Activated CD8-positive, alpha-beta memory T cell treated with anti-CD3 and anti-CD28 coated beads for 1 hour (primary cell): ENCODE measurements at places on chromosomes 4 and X.
A peak's percentile ranks its signal among the peaks of the same experiment; 100 is the strongest.

GRCh38 chrX:53435997-53436396 is 1.8 kb upstream of the HSD17B10 start:
- DNase-seq, result peak; percentile 23

DNA sequence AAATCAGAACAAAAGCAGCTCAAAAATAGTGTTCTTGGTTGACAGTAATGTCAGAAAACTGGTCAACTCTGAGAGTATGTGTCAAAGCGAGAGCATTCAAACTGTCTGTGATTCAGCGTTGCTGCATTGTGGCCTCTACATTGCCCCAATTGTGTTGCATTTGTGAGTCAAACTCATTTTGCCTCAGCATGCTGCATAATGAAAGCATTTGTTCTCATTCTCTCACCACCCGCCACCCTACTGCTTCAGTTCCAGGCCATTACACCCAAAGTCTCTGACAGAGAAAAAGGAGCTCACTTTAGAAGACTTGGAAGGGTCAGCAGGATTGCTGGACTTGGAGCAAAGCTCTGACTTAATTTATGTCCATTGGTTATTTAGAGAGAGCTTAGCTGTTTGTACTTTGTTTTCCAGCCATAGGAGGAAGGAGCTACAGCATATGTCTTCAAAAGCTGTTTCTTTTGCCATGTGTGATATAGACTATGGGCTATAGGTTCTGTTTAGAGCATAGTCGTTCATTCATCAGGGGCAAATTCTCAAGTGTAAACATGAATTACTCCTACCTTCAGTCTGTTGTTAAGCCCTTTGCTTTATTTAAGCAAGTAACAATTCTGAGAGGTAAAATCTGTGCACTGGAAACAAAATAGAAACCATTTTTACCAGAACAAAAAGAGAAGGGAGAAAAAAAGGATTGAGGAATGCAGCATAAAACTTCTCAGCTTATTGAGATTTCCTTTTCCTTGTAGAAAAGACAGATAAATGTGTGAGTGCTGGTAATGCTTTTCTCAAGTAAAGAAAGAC is 153.4 kb upstream of the ANK2 start:
- no peak for DNase-seq

- DNase-seq, result no peak
These were observed 23.7 kb upstream of the PSAPL1 start for GRCh38 chr4:7458477-7458876.

- DNase-seq, result no peak
These were observed 472.7 kb downstream of the IDS start for GRCh38 chrX:149032449-149032848.

- DNase-seq, result no peak
These were observed 17.9 kb downstream of the STK26 start for GRCh38 chrX:132041015-132041414.

DNA sequence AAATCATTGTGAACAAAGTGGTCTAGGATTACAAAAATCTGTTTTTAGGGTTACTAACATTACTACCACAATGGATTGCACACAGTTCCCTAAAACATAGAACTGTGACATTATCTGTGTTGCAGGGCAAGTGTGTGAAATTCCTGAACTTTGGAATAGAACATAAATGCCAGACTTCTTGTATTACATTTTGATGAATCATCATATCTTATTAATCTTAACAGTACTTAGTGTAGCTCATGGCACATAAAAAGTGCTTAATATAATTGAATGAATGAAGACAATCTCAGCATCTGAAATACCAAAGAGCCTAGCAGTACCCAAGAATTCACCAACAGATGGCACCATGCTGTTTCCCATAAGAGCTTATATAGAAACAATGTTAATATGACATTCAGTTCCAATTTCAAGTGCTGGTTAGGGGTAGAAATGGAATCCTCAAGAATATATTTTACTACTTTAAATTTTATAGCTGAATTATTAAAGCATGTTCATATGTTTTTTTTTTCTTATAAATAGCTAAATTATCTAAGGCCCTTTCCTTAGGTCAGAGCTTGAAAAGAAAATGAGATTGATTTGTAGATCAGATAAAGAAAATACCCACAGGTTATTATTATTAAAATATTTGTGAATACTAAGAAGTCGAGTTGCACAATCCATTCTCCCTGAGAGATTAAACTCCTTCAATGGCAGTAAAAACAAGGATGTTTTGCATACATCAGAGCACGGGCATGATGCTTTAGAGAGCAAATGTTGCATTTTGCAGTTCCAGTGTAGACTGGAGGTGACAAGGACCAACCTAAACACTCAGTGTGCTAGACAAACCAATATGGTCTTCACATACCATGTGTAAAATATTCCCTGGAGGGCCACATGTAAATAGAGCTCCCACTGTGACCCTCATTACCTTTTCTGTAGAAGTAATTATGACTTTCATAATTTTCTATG is 25.7 kb upstream of the SHISA3 start:
- no peak for DNase-seq

GRCh38 chr4:80144676-80145470 is 52.4 kb upstream of the PRDM8 start:
- no peak for DNase-seq

GRCh38 chr4:177251237-177251636 is 58.4 kb upstream of the NEIL3 start:
- no peak for DNase-seq

GRCh38 chr4:67161311-67161710 is 384.0 kb downstream of the CENPC start:
- no peak for DNase-seq

- DNase-seq, result no peak
These were observed 37.8 kb downstream of the GAB3 start for GRCh38 chrX:154712781-154713740.
